ENCODE measurements at places on chromosomes 2 and 18.

GRCh38 chr2:128371648-128372345 is 53.1 kb upstream of the HS6ST1 start:
- no peak for DNase-seq

DNA sequence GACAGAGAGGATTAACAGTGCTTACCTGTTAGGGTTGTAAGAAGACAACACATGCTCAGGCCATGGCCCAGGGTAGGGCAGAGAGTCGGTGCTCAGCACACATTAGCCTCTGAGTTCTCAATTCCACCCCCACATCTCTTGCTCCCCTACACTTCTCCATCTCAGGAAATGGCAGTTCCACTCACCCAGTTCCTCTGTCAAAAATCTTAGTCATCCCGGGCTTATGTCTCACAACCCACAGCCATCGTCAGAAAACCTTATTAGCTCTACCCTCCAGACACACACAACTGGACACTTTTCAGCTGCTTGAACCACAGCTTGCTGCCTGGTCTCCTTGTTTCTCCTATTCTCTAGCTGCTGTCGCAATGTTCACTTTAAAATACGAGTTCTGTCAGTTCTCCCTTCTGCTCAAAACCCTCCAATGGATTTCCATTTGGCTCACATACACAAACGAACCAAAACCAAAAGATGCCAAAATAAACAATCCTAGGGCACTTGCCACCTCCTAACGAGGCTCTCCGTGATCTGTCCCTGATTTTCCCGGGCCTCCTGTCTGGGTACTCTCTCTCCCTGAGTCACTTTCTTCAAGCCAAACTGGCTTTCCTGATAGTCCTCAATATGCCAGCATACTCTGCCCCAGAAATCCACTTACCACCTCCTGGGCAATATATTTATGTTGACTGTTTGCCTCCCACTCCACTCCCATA is 89.7 kb downstream of the KCTD1 start:
- no peak for DNase-seq

DNA sequence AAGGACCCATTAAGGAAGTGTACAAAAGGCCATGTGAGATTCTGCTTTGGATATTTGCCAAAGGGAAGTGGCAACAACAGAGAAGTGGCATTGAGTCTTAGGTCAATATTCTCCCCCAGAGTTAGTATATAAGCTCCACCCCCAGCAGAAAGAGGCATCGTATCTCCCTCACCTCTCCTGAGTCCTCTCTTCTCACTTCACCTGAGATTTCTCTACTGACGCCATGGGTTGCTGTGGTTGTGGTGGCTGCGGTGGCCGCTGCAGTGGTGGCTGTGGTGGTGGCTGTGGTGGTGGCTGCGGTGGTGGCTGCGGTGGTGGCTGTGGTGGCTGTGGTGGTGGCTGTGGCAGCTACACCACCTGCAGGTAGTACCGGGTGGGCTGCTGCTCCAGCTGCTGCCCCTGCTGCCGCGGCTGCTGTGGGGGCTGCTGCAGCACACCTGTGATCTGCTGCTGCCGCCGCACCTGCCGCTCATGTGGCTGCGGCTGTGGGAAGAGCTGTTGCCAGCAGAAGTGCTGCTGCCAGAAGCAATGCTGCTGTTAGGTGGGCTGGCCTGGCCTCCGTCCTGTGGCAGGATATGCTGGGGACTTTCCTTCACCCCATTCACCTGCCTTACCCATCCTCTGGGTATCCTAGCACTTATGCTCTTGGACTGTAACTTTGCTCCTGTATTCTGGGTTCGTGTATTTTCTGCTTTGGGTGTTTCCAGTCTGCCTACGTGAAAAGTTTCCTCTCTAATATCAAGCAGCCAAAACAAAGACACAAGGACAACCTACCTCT is 5.9 kb downstream of the SCYGR3 start:
- no peak for DNase-seq

- DNase-seq = no peak
These were observed 54.3 kb upstream of the COL3A1 start for GRCh38 chr2:188919824-188920223.

GRCh38 chr2:72883356-72883962 is 3.7 kb upstream of the SPR start:
- no peak for DNase-seq

DNA sequence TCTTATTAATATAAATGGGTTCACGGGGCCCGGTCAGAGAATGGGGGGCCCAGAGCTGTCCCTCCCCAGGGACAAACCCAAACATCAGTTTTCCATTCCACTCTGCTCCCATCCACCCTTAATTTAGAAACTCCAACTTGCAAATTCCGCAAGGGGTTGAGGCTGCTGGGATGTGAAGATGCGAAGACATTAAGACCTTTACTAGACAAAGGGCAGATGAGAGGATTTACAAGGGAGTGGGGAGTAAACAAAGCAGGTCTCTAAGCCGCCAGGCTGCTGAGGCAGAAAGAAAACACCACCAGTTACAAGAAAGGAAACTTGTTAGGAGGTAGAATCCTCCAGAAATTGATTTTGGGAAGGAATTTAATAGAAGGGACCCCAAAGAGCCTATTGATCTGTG is 33.1 kb downstream of the MARCO start:
- DNase-seq = no peak

DNA sequence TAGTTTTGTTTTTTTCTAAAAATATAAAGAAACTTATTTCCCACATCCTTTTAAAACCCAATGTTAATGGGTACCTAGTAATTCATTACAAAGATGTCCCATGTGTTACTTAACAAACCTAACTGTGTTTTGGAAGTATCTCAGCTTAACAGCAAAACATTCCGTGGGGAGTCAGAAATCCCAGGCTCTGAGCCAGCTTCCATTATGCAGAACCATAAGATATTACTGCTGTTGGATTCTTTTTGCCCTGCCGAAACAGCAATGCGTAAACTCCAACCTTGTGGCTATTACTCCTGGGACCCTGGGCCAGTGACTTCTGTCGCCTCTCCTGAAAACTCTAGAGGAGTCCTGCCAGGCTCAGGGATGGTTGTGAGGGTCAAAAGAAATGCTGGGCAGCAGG is 174.1 kb downstream of the UXS1 start:
- no peak for DNase-seq

DNA sequence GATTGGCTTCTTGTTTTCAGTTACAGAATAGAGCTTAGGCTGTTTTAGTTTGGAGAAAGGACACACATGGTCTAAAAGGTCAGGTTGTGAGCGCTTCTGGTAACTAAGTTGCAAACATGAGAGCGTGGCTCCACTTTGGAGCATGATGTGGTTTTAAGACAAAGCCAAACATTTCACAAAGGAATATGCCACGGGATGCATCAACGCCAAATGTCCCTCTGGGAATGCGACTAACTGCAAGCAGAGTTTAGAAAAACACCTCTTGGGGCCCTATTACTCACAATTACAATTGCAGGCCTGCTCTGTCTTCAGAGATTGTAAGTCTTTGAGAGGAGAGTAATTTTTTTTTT is 25.4 kb downstream of the MYO7B start:
- no peak for DNase-seq

DNA sequence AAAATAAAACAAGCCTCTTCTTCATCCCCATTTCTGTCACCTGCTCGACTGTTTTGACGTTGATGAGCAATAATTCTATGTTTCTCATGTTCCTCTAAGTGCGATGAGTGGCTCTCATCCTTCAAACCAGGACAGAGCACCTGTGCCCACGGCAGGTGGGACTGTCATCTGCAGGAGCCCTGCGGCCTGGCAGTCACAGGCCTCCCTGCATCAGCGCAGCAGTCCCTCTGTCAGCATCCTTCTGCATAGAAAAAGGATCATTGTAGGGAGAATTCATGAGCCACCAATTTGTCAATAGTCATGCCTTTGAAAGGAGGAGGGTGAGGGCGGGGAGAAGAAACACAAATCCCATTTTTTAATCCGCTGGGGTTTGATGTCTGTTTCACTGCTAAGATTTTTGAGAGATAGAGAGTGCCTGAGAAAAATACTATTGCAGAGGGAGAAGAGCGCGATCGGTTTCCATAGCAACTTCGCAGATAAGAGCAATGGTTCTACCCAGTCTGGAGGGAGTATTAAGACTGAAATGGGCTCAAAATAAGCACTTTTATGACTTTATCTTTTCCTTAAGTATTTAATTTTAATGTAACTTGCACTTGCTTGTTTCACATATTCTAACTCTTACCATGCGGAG is 234.3 kb upstream of the NCKAP5 start:
- DNase-seq = no peak

GRCh38 chr2:177633111-177633510 is 240.5 kb downstream of the AGPS start:
- no peak for DNase-seq

DNA sequence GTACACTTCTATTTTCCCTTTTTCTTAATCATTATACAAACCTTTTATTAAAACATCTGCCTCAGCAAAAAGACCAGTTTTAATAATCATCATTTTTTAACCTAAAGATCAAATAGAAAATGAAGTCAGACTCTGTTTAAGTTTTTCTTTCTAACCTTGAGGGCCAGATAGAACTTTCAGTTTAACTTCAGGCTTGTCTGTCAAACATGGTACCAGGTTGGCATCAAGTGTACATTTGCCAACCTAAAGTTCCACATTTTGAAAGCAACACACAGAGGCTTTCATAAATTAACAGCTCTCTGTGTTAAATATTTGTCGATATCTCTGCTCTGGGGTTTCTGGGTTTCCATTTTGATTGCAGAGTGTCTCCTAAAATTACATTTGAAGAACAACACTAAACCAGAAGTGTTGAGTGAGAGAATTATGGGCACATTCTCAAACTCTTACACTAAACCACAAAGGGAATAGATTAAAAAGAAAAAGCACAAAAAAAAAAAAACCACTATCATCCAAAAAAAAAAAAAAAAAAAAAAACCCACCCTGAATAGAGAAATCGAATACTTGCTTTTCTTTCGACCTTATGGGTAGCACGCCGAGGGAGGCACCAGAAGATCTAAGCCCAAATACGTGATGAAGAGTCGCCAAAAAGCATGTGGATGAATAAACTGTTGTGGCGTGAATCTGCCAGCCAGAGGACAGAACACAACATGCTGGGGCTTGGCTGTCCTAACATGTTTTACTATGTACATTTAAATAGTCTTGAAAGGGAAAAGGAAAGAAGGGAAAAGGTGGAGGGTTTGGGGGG is 166.2 kb downstream of the TCF4 start:
- DNase-seq = no peak

DNA sequence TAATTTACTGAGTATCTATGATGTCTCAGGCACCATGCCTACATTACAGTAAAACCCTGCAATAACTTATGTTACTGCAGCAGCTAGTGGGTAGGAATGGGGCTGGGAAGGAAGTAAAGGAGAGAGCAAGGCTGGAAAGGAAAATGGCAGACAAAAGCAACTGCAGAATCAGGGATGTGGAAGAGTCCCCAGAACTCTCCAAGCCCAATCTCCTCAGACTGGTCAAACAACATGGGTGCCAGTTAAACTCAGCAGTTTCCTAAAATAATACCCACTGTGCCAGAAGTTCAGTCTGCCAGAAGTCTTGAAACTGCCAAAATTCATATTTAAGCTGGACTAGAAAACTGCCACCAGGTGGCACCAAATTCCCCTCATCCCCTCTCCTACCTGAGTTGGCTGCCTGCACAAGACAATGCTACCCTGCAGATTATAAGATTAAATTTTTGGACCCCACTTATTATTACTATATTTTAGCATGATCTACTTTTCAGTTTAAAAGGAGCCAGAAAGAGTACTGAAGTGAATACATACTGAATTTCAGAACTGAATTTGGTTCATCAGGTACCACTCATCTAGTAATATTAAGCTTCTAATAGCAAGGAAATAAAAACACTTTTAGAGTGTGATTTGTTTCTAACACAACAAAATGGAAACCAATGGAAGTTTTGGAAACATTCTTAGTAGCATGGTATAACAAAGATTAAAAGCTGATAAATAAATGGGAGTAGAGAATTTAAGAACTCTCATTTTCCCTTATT is 86.8 kb upstream of the DNER start:
- DNase-seq = peak; percentile 1

DNA sequence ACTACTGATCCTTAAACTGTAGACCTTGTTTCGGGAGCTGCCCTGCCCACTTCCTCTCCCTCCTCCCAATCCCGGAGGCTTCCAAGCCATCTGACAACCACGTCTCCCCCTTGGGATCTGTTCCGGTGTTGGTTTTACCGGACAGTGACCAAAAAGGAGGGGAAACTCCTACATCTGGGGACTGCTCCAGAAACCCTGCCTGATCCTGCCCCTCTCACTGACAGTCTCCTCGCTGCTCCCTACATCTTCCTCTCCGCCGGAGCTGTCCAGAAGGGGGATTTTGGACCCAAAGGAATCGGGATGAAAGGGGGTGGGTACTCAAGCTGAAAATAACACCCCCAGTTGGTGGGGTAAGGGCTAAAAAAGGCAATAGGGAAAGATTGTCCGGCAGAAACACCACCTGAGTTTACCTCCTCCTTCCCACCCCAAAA is 1.5 kb downstream of the INO80D start:
- no peak for DNase-seq

DNA sequence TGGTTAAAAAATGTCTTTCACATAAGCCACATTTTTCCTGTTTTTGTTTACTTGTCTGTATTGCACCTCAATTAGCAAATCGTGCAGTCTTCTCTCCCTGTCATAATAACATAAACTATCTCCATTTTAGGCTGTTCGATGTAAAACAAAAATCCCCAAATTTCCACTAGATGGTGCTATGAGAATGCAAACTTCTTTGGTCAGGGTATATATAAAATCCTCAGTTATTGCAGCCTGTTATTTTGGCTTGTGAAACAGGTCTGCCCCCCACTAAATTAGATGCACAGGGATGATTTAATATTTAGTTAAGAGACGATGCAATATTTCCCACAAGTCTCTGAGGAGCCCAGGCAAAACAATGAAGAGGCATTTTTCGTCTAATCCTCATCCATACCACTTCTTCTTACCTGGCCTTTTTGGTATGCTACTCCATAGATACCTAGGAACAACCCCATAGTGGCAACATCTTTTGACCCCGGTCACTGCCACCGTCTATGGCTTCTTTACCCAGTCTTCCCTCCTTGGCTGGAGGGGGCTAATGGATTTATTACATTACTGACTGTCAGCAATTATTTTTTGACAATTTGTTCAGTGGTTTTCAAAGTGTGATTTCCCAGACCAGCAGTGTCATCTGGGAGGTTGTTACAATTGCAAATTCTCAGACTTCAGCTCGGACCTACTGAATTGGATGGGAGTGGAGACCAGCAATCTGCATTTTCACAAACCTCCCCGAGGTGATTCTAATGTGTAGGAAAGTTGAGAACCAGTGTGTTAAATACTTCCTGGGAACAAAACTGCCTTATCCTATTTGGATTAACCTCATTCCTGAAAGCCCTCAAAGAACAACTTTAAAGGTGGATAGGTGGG is 117.4 kb upstream of the CWC22 start:
- no peak for DNase-seq
